ENCODE measurements at places on chromosomes 12 and 14. TPM values are rescaled to one million over a fixed set of nuclear protein-coding genes. Genes with fewer than 3 reads are reported as not detected.

JPH4 gene
- total RNA-seq, result not detected

FOXA1 gene
- not detected for total RNA-seq

DLK1 gene
- not detected for total RNA-seq

NKX2-1 gene
- not detected for total RNA-seq

RTN1 gene
- total RNA-seq, result 2.8 TPM

STRN3 gene
- total RNA-seq, result 48.4 TPM

SDR9C7 gene
- not detected for total RNA-seq

C12orf56 gene
- 0.40 TPM for total RNA-seq

OR6J1 gene
- not detected for total RNA-seq

NANOG gene
- not detected for total RNA-seq

CCDC38 gene
- not detected for total RNA-seq

SLC4A8 gene
- 5.4 TPM for total RNA-seq

CYP46A1 gene
- 0.33 TPM for total RNA-seq

IL26 gene
- total RNA-seq, result 2.0 TPM

CLECL1 gene
- total RNA-seq, result not detected

FOXG1 gene
- total RNA-seq, result 1.6 TPM

CDK2 gene
- 20.2 TPM for total RNA-seq

RNASE3 gene
- total RNA-seq, result not detected

WNT5B gene
- 69.2 TPM for total RNA-seq

TAS2R7 gene
- not detected for total RNA-seq

LTBP2 gene
- 517 TPM for total RNA-seq

CCDC177 gene
- not detected for total RNA-seq

ZDHHC22 gene
- total RNA-seq, result not detected

HOXC11 gene
- not detected for total RNA-seq

PTCSC3 gene
- total RNA-seq, result not detected

ASCL1 gene
- not detected for total RNA-seq

HNF1A gene
- total RNA-seq, result not detected

CDKN3 gene
- total RNA-seq, result 4.4 TPM

SSTR1 gene
- total RNA-seq, result 6.2 TPM

GLIPR1L1 gene
- total RNA-seq, result not detected

TMEM30B gene
- total RNA-seq, result 0.86 TPM

ENDOU gene
- 0.40 TPM for total RNA-seq

CCDC184 gene
- total RNA-seq, result 2.2 TPM

BATF gene
- total RNA-seq, result 0.26 TPM

SLC17A8 gene
- not detected for total RNA-seq

CISTR gene
- total RNA-seq, result not detected

GLIPR1L2 gene
- 0.46 TPM for total RNA-seq

ZNF385A gene
- total RNA-seq, result 1.8 TPM

GPR132 gene
- 0.26 TPM for total RNA-seq

NFE2 gene
- 0.10 TPM for total RNA-seq

TM7SF3 gene
- total RNA-seq, result 143 TPM

LMBR1L gene
- 42.7 TPM for total RNA-seq

CAPS2 gene
- total RNA-seq, result 7.4 TPM

NPC2 gene
- total RNA-seq, result 325 TPM

OR2AP1 gene
- not detected for total RNA-seq

RPGRIP1 gene
- not detected for total RNA-seq

VAMP1 gene
- total RNA-seq, result 20.4 TPM

ERP27 gene
- total RNA-seq, result not detected

DEGS2 gene
- 0.26 TPM for total RNA-seq

BMP4 gene
- total RNA-seq, result 20.0 TPM
